Effector memory CD8-positive, alpha-beta T cell (primary cell): ENCODE measurements at places on chromosomes 4 and X.

- no peak for DNase-seq
These were observed 4.1 kb upstream of the EPGN start for GRCh38 chr4:74304095-74304625.

- peak; percentile 8 for DNase-seq
These were observed 454 bp downstream of the LETM1 start for GRCh38 chr4:1855333-1856070.

DNA sequence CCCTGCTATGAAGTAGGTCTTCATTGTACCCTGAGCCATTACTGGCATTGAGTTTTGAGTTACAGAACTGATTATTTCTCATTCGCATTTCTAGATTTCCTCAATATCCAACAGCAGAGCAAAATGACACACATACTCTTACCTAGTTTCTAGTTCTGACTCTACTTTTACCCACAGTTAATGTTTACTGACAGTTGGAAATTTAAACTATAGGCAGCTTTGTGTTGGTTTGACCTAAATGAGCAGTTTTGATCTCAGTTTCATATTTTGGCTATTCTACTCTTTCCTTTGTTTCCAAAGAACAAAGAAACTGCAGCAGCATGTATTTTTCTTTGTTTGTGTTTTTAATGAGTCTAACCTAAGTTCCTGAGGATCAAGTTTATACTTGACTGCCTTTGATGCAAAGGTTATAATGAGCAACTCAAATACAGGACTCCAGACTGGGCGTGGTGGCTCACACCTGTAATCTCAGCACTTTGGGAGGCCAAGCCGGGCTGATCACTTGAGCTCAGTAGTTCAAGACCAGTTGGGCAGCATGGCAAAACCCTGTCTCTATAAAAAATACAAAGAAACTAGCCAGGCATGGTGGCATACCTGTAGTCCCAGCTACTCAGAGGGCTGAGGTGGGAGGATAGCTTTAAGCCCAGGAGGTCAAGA, 30.4 kb downstream of the TXK start:
- no peak for DNase-seq

DNA sequence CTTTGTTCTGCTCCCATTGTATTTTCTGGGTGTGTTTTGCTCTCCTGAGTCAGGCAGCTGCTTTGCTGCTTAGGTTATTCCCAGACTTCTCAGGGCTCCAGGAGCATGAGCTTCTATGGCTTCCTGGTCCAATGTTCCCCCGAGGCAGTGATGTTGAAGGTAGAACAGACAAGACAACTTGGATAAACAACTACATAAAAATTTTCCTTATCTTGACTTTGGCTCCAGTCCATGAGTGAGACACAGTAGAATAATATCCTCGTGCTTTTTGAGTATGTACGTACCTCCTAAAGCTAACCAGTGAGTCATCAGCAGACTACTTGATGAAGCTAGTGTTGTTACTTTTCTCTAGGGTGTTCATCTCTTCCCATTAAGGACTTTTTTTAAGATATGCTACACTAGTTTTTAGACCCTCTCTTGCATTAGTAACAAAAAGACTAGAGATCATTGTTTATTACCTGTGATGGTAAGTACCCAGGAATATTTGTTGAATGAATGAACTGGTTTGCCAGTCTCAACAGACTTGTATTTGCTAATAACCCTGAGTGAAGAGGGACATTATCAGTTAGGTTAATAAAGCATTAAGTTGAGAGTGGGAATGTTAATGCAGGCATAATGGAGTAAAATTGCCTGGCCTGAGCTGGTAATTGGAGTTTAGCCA, 131.9 kb downstream of the FHIP1A start:
- DNase-seq = no peak

GRCh38 chr4:48483006-48483776, at the start of gene SLC10A4:
SLC10A4 (plus strand) TSS chr4:48483343; CDS start chr4:48483562, 219 bp downstream.
- DNase-seq = no peak
